Fibroblast of skin of right quadriceps (primary cell): ENCODE measurements at places on chromosomes 5 and 9.

DNA sequence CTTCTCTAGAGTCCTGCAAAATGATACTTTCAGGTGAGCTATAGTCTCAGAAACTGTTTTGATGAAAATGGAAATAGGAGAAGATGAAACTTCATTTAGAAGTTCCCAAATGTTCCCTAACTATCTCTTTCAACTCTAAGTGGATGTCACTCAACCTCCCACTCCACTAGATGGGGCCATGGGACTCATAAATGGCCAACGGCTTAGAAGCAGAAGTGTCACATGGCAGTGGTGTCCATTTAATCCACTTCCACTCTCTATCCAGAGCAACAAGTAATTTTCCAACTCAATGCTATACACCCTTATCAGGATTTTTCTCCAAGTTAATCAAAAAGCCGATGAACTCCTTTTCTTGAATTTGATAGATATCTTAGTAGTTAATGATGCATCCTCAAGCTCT is 295.7 kb downstream of the EDIL3 start:
- peak; percentile 14 for DNase-seq

GRCh38 chr9:125763394-125763801 is 16.2 kb downstream of the PBX3 start:
- peak; percentile 63 for DNase-seq

DNA sequence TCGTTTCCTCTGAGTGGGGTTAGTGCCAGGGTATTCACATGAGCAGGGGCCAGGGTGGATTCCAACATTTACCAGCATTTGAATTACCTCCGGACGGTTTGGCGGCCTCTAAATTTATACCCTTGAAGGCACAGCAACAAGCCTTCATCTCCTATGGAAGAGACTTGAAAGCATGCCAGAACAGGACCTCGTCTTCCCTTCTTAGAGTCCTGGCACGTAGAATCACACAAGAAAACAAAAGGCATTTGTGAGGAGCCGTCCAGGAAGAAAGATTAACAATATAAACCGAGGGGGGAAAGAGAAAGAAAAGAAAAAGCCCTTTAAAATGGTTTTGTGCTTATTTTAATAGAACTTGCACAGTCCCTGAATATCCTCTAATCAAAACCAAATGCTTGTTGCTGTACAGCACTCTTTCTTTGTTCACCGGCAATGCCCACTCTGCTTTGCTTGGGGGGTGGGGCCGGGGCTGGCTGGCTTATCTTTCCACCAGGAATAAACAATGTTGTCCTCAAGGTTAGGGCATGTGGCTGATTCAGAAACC is 575.8 kb upstream of the ZNF462 start:
- DNase-seq = peak; percentile 34

- DNase-seq = no peak
Measured at GRCh38 chr9:130352586-130353285, 87.2 kb downstream of the HMCN2 start.

DNA sequence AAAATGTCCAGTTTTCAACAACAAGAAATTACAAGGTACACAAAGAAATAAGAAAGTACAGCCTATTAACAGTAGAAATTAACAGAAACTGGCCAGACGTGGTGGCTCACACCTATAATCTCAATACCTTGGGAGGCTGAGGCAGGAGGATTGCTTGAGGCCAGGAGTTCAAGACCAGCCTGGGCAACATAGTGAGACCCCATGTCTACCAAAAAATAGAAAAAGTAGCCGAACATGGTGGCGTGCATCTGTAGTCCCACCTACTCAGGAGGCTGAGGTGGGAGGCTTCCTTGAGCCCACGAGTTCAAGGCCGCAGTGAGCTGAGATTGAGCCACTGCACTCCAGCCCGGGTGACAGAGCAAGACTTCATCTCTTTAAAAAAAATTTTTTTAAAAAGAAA is 41.5 kb upstream of the FSD1L start:
- DNase-seq = no peak

DNA sequence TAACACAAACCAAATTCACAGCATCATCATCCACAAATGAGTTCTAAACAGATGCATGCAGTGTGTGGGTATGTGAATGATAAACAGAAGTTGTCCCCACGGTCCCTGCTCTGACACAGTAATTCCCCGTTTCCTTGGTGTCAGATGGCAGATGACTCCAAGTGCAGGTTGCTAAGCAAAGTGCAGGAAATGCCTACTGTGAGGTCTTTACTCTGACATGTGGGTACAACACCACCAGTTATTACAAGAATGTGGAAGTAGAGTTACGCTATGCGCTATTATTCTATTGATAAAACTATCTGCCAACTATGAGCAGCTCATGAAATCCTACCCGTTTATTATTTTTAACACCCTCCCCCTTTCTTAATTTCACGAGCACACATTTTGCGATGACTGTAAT is 448.9 kb downstream of the BNC2 start:
- peak; percentile 74 for DNase-seq
